Globus pallidus (tissue), 1 donor: ENCODE measurements at places on chromosomes 1 and 21.

DNA sequence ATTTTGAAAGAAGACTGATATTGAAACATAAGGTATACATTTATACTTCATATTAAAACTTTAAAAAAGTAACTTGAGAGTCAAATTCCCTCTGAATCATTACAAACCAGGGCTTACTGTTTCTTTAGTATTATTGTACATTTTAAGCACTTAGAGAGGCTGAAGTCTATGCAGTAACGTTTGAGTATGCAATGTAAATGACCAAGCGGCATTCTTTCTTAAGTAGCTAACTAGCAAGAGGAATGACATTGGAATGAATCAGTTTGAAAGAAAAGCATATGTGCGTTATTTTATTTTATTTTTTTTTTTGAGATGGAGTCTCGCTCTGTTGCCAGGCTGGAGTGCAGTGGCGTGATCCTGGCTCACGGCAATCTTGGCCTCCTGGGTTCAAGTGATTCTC is 24.3 kb downstream of the WNT2B start:
- DNase-seq, result no peak

DNA sequence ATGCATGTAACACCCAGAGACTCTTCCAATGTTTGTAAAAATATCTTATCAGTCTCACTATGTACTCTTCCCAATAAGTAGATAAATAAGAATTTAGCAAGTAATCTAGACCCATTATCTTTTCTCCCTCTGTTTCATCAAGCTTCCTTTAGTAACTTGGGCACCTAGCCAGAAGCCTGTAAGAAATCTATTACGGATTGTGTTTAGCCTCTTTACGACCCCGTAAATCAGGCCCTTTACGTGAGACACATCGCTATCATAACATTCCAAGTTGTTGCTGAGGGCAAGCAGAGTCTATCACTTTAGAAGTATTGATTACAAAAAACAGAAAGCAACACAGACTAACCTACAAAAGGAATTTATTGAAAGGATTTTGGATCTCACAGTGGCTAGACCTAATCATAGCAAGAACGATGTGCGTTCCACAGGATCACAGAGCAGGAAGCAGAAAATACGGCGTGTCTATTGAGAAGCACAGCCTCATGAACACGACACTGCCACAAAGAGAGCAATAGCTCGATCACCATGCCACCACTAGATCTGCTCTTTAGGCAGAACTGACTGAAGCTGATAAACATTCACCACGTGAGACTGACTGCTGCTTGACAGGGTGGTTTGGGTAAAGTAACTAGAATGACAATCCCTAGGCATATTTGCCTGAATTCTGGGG is 922.1 kb downstream of the AMY1C start:
- DNase-seq, result no peak

GRCh38 chr1:44464361-44464760 is 59.3 kb downstream of the RNF220 start:
- DNase-seq, result no peak

GRCh38 chr1:228037401-228038386 is 30.9 kb downstream of the WNT3A start:
- no peak for DNase-seq

DNA sequence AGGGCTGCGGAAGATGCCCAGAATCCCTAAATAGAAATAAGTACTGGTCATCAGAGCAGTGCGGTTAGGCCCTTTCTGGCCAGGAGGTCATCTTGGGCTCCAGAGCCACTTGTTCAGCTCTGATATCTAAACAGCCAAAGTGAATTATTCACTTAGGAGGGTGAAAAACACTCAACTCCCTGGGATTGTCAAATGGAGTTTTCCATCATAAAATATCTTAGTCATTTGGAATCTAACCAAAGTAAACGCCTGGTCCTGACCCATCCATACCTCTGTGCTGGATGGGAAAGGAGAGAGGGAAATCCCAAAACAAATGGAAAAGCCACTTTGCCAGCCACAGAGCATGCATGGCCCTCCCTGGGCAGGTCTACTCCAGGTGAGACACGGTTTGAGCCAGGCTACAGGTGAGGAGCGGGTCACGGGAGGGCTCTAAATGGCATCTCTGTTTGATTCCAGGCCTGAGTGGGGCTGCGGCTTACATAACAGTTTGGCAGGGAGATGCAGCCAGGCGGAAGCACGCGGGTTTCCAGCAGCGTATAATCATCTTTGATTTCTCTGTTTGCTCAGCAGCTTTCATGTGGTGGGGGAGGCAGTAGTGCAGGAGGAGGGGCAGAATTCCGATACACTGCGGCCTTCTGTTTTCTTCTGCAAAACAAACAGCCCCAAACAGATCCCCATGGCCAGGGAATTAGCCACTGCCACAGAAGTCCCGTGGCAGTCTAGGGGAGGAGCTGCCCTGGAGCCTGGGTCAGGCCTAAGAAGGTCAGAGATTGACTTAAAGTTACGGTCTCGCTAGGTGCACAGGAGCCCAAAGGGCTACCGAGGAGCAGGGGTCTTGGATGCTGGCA is 59.1 kb upstream of the ZNF648 start:
- peak; percentile 89 for DNase-seq

GRCh38 chr1:237677979-237678378 is 212.7 kb downstream of the ZP4 start:
- DNase-seq, result peak; percentile 15

- DNase-seq, result no peak
These were observed 45.8 kb downstream of the GDAP2 start for GRCh38 chr1:117883616-117884015.

- DNase-seq, result no peak
These were observed 239.1 kb upstream of the FGGY start for GRCh38 chr1:59057796-59058195.

GRCh38 chr1:214453109-214453722 is 98.2 kb downstream of the PTPN14 start:
- DNase-seq, result no peak

DNA sequence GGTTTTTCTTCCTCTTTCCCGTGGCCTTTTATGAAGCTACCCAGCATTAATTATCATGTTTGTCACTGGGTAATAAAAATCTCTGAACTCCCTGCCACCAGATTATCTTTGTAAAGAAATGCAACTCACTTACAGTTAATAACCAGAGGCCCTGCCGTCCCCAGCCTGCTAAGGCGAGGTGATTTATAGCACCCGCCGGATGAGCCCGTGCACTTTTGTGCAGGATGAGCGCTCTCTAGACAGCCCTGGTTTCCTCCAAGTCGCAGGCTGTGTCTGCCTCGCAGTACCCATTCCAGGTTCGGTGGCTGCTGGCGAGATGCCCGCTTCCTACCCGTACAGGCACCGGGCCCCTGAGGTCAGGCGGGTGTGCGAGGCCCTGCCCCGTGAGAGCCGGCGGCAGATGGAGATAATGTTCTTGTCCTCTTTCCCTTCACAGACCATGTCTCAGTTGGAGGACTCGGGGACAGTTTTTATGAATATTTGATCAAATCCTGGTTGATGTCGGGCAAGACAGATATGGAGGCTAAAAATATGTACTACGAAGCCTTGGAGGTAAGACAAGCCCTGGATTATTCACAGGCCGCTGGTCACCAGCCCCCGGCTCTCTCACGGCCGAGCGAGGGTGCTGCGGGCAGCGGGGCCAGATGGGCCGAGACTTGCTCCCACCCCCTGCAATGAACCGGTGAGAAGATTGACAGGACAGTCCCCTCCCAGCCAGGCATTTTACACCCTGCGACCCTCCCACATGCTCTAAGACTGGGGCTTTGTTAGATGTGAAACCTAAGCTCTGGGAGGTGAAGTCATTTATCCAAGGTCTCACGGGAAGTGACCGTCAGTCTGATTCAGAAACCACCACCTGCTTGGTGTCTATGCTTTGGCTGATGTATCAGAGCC is 28.5 kb upstream of the SELENON start:
- no peak for DNase-seq

DNA sequence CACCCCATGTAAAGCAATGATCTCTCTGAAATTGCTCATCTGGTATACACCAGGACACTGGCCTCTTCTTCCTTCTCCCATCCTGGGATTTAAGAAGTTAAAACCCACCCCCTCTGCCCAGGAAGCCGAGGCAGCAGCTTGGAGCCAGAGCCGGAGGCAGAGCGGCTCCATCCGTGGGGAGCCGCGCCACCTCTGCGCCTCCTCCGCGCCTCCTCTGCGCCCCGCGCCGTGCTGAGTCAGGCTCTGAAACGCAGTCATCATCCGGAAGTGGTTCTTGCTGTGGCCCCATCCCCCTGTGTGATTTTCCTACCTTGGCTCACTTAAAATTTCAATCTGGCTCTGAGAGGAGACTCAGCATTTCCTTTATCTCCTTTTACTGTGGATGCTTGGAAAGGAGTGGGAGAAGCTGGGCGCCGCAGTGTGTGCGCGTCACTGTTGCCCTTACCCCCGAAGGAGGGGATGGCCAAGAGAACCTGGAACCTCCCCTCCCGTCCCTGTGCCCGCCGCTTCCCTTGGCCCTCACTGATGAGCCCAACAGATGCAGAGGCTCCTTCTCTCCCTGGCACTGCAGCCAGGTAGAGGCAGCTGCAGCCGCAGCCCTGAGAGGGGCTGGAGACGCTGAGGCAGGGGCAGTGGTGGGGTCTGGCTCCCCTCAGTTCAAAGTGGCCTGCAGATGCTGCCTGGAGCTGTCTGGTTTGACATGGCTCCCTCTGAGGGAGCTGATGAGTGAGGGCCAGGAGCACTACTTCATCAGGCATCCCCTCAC is 15.3 kb upstream of the NPHP4 start:
- no peak for DNase-seq

- DNase-seq, result no peak
These were observed 698.5 kb upstream of the BRINP3 start for GRCh38 chr1:191176131-191176530.

GRCh38 chr1:21468599-21468998 is 28.7 kb downstream of the NBPF3 start:
- DNase-seq, result no peak

DNA sequence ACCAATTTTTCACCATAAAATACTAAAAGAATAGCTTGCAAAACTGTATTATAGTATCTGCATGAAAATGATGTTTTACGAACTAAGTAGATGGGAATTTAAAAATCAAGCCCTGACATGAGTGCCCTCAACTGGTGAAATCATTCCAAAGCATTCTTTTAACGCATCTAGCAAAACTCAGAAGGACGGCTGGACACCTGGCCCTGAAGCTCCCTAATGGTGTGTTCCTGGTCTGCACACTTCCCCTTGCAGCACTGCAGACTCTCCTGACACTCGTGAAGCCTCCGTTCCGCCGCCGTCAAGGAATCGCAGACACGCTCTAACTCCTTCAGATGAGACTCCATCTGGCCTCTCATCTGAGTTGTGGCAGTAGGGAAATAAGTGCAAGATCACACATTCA is 39.9 kb downstream of the ODF2L start:
- no peak for DNase-seq

- DNase-seq, result no peak
These were observed 43.6 kb upstream of the EDN2 start for GRCh38 chr1:41528106-41528505.

GRCh38 chr1:29849038-29849750 is 612.9 kb downstream of the PTPRU start:
- no peak for DNase-seq

DNA sequence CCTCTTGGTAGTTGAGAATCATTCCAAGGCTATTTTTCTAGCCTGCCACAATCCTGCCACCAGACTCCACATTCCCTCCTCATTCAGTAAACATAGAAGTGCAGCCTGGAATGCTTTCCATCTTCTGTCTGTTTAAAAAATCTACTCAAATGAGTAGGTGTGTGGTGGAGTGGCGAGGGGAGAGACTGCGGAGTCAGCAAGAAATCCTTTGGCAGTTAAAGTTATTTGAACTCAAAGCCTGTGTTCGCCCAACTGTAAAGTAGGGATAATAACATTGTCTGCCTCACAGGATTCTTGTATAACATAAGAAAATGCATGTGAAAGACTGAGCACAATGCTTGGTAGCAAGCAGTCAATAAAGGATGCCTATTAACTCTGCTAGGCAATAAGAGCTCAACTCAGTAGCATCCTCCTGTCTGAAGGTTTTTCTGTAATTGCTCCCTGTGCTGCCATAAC is 22.2 kb upstream of the DPT start:
- DNase-seq, result no peak

- no peak for DNase-seq
These were observed 38.5 kb upstream of the SLC19A1 start for GRCh38 chr21:45580576-45581321.

GRCh38 chr1:237258871-237259270 is 216.9 kb downstream of the RYR2 start:
- no peak for DNase-seq

- no peak for DNase-seq
These were observed 2.7 kb upstream of the PTPN22 start for GRCh38 chr1:113874012-113874879.

DNA sequence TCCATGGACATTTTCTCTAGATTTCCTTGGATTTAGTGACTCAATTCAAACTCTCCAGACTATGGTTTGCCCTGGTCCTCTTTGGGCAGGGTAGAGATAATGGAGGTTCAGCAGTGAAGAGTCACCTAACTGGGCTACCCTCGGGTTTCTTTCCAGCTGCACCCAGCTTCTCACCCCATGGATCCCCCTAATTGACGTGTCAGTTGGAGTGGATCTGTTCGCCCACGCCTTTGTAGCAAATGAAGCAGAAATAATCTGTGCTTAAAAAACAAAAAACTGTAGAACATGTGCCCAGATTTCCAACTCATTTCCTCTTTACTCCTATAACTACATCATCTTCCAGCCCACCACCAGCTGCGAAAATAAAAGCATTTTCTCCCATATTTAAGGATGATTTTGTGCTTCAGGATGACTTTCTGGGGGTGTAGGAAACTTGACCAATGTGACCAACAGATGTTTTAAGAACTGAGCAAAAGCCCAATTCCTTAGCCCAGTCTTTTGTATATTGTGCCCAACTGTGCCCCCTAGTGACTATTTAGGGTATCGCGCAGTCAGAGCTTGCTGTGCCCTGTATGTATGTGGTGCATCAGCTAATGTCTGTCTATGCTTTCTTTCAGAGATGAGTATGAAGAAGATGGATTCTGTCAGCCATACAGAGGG is 66.5 kb upstream of the UBE2U start:
- peak; percentile 88 for DNase-seq
